ENCODE measurements at places on chromosomes 16 and 17.
A peak's percentile ranks its signal among the peaks of the same experiment; 100 is the strongest.

- DNase-seq: no peak
Observed at GRCh38 chr16:56716761-56717160, 13.2 kb upstream of the NUP93 start.

GRCh38 chr17:10837921-10838320 is at the start of gene PIRT:
Gene PIRT (minus strand): TSS chr17:10838087. CDS start chr17:10825645, 12,442 bp downstream.
- no peak for DNase-seq

GRCh38 chr17:82117139-82118090 is 19.4 kb upstream of the FASN start:
- no peak for DNase-seq

DNA sequence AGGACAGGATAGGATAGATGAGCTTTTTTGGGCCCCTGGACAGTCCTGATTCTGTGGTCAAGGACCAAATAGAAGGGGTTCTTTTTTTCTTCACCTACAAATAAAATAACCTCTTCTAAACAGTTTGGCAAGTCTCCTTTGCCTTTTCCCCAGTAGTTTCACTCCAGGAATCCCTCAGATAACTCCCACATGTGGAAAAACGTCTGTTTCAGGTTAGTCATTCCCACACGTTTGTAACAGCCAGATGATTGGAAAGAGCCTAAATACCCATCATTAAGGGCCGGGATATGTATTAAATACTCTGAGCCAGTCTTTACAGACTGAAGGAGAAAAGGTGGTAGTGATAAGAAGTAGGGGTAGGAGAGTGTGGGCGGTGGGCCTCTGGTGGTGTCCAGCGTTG is 58.3 kb downstream of the PLD6 start:
- no peak for DNase-seq

- no peak for DNase-seq
Observed at GRCh38 chr17:73521376-73521775, 122.9 kb downstream of the SDK2 start.

DNA sequence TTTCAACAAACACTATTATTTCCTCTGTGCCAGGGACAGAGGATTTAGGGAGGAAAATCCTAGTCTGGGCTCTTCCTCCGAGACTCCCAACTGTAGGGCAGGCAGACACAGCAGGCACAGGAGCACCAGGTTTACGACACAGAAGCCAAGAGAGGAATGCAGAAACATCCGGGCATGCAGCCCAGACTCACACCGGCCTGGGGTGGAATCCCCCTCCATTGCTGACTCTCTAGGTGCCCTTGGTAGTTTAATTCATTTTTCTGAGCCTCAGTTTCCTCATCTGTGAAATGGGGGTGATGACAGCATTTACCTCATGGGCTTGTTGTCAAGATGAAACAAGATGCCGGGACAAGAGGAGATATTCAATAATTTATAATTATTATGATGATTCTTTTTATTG is 14.9 kb downstream of the CA4 start:
- DNase-seq: no peak

- peak; percentile 54 for DNase-seq
Observed at GRCh38 chr17:82602986-82603710, 45.1 kb downstream of the WDR45B start.

- no peak for DNase-seq
Observed at GRCh38 chr17:72790190-72790589, 302.3 kb downstream of the SLC39A11 start.

DNA sequence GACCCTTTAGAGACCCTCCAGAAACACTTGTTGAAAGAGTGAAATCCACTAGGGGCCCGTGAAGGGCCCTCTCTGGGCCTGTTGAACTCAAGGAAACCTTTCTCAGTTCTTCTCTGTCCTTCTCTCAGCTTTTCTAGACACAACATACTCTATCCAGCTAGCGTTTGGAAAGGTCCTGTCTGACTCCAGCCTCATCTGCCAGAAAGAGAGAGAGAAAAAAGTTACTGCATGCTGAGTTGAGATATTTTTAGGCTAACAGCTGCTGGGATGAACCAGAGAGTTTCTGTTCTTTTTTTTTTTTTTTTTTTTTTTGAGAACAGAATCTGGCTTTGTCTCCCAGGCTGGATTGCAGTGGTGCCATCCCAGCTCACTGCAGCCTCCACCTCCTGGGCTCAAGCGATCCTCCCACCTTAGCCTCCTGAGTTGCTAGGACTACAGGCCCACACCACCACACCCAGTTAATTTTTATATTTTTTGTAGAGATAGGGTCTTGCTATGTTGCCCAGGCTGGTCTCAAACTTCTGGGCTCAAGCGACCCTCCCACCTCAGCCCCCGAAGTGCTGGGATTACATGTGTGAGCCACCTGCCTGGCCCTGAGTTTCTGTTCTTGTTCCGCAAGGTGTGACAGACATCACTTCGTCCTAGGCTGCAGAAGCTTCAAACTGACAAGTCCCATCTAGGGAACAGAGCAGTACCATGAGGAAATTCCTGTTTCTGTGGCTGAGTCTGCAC is 14.9 kb upstream of the TEX2 start:
- DNase-seq: no peak

- DNase-seq: no peak
Observed at GRCh38 chr17:13931800-13932460, 137.4 kb upstream of the COX10 start.

- peak; percentile 69 for DNase-seq
Observed at GRCh38 chr17:19384723-19385391, 2.1 kb downstream of the MFAP4 start.

DNA sequence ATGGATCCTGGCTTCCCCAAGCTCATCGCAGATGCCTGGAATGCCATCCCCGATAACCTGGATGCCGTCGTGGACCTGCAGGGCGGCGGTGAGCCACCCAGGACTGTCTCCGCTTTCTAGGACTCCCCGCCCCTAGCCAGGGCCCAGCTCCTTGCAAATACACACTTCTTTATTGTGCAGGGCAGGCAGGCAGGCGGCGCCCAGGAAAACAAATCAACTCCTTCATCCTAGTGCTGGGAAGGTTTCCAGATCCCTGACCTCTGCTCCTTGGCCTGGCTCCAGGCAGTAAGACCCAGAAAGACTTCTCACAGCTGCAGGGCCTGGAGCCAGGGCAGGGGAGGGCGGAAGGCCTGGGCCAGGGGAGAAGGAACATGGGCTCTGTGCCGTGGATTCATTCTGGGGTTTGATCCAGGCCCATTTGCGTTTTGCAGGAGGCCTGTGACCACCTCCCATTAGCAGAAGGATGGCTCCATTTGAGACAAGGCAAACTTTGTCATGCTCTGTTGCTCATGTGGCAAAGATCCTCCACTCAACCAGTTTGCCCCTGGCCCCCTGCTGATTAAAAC is 6.0 kb upstream of the LPCAT2 start:
- DNase-seq: peak; percentile 75

- no peak for DNase-seq
Observed at GRCh38 chr16:28260193-28260592, 32.1 kb upstream of the SBK1 start.

DNA sequence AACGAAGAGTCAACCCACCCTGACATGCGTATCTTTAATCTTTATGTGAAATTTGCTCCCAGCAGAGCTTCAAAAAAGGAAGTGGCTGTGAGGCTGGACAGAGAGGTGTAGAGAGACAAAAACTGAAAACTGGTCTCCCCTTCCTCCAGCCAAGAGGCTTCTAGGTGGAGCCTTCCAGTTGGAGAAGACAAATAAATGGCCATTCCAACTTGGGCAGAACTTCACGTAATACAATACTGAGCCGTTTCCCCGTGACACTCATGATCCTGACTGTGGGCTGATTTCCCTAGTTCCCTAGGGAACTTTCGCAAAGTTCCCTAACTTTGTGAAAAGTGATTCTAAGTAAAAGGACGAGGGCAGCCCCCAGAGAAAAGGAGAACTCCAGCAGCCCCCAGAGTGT is 78.8 kb downstream of the ZFHX3 start:
- DNase-seq: no peak

- no peak for DNase-seq
Observed at GRCh38 chr17:60158751-60159478, 9.1 kb downstream of the CA4 start.

- DNase-seq: no peak
Observed at GRCh38 chr17:38466346-38467315, 38.4 kb downstream of the ARHGAP23 start.

DNA sequence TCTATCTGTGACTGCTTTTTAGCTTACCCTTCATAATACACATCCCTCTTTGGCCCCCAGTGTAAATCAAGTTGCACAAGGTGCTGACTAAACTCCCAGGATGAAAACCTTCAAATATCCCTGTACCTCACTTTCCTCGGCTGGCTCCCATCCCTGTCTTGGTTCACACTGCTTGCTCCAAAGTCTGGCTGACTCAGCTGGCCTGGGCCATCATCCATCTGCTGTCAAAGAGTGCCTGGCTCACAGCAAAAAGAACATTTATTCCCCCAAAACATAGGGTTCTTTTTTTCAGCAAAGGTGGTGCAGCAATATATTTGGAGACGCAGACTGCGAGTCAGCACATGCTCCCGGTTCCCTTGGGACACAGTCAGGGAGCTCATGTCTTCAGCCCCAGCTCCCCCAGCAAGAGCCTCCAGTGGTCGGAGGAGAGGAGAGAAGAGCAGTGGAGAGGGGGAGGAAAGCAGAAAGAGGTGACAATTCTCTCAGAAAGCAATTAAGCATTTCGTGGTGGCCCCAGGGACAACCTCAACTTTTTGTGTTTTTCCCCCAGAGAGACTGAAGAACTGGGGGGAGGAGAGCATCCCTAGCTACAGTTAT is 26.1 kb downstream of the GPR142 start:
- no peak for DNase-seq

- DNase-seq: no peak
Observed at GRCh38 chr17:67993998-67994361, 2.3 kb downstream of the C17orf58 start.

GRCh38 chr17:6108382-6108781 is 38.2 kb downstream of the WSCD1 start:
- DNase-seq: no peak

GRCh38 chr16:66713076-66713475 is 16.5 kb upstream of the CMTM4 start:
- no peak for DNase-seq

DNA sequence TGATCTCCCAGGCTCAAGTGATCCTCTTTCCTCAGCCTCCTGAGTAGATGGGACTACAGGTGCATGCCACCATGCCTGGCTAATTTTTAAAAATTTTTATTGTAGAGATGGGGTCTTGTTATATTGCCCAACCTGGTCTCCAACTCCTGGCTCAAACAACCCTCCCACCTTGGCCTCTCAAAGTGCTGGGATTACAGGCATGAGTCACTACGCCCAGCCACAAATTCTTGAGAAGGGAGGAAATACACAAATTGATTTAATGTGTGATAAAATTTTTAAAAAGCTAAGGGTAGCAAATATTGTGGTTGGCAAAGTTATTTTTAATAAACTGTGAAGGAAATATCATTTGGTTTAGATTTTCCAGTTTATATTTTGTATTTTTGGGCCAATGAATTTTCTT is 9.6 kb downstream of the ITGAD start:
- peak; percentile 61 for DNase-seq

- DNase-seq: no peak
Observed at GRCh38 chr17:6668219-6668618, 16.7 kb downstream of the C17orf100 start.

DNA sequence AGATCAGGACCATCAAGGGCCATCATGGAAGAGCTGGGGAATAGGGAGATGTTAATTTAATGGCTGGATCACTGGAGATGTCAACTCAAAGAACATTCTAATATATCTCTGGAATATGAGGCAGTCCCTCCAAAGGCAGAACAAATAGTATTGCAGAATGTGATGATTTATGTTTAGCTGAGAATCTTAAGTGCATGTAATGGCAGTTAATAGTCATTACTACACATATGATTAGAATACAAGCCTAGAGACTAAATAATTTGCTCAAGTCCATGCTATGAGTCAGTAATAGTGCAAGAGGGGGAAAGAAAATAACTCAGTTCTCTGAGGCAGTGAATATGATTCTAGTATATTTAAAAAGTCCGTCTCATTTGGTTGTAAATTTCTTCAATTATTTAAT is 32.3 kb downstream of the SNTB2 start:
- no peak for DNase-seq

DNA sequence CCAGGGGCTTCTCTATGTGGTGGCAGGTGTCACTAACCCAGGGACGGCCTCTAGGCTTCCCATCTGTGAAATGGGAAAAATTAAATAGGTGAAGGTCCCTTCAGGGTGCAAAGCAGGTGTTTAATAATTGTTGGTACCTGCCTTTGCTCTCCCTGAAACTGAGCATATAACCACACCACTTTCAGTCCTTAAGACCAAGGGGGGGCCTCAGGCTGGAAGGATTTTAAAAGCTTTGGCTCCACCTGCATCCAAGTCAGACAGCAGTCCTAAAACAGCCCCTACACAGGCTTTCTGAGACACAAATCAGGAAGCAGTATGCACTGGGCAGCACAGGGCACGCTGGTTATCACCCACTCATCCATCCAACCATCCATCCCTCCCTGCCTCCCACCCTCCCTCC is 55.0 kb downstream of the TK2 start:
- DNase-seq: no peak

- DNase-seq: peak; percentile 47
Observed at GRCh38 chr17:4950075-4950745, 709 bp upstream of the ENO3 start.

DNA sequence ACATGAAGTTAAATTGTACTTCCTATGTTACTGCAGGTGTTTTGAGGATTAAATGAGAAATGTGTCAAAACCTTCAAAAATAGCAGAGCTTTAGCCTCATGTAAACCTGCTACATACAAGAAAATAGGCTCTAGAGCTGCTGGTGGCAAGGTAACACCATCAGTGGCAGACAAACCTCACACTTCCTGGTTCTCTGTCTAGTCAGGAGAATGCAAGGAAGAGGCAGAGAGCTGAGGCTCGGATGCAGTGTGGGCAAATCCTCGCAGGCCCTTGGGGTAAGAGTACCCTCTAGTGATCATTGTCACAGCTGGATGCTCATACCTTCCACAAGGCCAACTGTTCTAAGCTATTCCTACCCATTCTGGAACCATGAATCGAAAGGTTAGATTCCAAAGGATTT is 14.2 kb downstream of the CIAPIN1 start:
- no peak for DNase-seq

GRCh38 chr17:45581860-45582259 is 91.3 kb upstream of the PLEKHM1 start:
- no peak for DNase-seq

DNA sequence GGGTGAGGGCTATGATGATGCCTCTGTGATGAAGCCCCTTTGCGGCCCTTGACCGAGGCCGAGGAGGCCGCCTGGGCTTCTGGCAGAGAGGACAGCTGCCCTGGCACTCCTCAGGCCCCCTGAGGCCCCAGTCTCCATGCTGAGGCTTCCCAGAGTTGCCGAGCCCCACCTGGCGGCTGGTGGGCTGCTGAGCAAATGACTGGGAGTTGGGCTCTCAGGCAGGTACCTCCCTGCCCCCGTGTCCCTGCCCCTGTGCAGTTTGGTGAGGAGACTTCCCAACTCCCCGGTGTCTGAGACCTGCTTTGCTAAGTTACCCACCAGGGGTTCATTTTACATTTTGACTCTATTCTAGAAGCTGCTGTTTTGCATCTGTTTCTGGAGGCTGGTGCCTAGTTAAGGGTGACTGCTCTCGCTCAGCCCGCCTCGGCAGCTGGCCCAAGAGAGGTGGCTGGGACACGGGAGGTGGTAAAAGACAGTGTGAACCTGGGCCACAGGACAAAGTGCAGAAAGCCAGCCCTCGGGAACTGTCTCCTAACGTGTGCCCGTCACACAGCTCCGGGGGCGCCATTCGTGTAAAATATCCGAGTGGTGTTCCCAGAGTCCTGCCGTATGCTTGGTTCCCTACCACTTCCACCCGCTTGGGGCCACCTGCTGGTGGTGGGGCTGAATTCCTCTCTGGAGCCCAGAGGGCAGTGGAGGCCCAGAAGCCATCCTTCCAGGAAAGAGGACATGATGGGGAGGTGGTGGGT is 134.5 kb downstream of the RAB11FIP4 start:
- no peak for DNase-seq

- DNase-seq: peak; percentile 16
Observed at GRCh38 chr16:72013888-72014581, 5.5 kb downstream of the DHODH start.

All from iris pigment epithelial cell (primary cell).